ENCODE measurements at places on chromosomes 1 and 21.

DNA sequence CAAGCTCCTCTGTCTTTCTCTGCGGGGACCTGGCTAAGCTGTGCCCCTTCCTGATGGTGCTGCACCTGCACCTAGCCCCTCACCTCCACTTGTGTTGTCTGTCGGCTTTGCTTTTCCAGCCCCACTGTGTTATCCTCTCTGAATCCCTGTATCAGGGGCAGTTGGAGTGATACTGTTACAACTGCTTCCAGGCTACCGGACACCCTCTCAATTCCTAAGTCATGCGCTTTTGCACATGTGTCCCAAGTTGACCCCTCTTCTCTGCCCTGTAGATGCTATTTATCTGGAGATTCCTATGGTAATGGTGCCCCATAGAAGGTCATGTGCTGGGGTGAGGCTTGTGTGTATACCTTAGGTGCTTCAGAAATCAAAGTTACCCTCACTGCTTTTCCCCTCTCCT, 58.9 kb downstream of the TBCE start:
- DNase-seq, result no peak

DNA sequence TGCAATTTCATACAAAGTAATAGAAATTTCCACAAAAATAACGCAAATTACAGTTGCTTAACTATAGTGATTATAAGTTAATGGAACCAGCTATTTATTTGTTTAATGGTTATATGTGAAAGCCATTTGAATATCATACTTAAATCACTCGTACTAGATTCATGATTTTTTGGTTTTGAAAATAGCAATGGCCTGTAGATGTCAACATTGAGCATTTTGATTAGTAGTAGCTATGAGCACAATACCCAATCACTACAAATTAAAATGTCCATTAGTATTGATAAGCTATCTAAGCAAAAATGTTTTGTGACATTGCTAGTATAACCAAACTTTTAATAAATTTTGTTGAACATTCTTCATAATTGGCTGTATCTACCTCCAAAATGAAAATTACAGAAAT, 10.0 kb downstream of the COL24A1 start:
- no peak for DNase-seq

GRCh38 chr1:21397813-21398188, 42.1 kb upstream of the NBPF3 start:
- DNase-seq, result no peak

DNA sequence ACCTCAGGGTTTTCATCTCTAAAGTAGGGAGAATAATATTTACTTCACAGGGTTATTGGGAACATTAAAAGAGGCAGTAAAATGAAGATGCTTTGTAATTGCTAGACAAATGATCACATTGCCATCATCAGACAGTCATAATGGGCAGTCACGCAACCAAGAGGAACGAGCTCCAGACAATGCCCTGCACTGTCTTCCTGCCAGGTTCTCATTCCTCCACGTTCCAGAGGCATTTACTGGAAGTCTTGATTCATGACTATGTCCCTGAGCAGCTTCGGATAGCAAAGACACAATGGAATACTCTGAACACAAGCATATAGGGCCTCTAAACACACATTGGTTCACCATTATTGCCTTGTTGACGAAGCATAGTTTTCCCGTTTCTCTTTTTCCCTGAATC, 389.7 kb downstream of the NTNG1 start:
- DNase-seq, result no peak

DNA sequence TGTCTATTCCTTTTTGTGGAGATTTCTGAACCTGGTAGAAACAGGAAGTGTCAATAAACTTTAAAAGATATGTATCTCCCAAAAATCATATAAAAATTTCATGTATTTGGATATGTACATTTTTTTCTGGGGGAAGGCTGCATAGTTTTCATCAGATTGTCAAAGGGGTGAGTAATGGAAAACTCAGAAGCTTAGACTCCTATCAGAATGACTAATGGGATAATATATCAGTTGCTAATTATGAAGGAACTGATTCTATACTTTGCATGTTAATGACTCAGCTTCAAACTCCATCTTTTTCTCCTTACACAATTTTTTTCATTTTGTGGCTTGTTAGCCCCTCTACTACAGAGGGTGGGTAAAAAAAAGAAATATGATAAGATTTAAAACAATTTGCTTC, 55.9 kb downstream of the GON4L start:
- no peak for DNase-seq

DNA sequence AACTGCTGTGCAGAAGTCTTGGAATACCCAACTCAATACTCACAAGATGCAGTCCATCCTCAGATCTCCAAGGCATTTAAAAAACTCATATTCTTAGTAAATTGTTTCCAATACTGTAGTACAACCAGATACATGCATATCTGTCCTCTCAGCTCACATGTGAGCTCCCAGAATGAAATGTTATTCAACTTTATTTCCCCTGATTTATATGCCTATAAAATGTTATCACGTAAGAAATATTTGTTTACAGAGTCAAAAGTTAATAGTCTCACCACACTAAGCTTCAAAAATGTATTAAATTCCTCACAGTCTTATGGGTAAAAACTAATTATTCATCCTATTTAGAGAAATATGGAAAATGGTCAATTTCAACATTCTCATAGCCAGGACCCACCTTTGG, 56.6 kb downstream of the LTN1 start:
- DNase-seq, result no peak

DNA sequence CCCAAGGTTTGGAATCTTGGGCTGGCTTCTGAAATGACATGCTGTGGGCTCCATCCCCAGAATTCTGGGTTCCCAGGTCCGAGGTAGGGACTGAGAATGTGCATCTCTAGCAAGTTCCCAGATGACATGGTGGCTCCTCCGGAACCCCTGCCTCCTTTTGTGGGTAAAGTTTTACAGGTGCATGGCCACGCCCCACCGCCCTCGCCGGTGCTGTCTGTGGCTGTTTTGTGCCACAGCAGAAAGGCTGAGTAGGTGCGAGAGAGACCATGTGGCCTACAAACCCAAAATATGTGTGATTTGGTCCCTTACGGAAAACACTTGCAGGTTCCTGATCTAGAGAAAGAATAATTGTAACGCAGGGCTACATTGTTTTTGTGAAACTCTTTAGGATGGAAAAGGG, 30.9 kb downstream of the SKI start:
- no peak for DNase-seq

- DNase-seq, result no peak
Observed at GRCh38 chr1:53919675-53920066, 25.7 kb downstream of the DIO1 start.
